BE2C (cell line): ENCODE measurements at places on chromosomes 2 and 18.

GRCh38 chr2:147524912-147525311, 319.9 kb upstream of the ACVR2A start:
- DNase-seq = no peak

GRCh38 chr2:198127627-198128026, 323.2 kb downstream of the PLCL1 start:
- peak; percentile 57 for DNase-seq

DNA sequence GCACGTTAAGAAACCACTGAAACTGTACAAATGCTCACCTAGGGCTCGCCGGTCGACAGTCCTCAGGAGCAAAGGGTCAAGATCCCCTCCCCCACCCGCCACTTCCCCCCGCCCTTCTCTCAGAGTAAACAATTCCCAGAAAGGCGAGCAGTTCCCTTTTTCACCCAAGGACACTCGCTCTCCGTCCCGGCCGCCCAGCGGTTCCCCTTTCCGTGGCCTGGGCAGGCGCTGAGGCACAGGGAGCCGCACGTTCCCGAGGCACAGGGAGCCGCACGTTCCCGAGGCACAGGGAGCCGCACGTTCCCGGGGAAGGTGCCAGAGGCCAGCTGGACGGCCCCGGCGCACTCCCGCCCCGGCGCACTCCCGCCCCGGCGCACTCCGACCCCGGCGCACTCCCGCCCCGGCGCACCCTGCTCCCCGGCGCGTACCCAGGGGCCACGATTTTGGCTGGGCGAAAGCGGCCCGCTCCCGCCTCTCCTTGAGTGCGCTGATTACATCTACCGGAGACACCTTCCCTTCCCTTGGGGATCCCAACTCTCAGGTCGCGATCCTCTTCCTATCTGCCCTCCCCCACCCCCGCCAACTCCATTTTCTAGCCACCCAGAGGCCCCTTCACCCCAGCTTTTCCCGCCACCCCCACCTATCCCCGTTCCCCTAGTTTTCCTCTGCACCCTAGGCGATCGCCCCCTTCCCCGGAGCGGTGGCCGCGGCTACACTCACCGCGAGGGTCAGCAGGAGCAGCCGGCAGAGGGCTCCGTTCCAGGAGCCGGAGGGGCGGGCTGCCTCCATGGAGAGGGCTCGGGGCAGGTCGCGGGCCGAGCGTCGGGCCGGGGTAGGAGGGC, 817 bp downstream of the DSC2 start:
- DNase-seq = no peak

DNA sequence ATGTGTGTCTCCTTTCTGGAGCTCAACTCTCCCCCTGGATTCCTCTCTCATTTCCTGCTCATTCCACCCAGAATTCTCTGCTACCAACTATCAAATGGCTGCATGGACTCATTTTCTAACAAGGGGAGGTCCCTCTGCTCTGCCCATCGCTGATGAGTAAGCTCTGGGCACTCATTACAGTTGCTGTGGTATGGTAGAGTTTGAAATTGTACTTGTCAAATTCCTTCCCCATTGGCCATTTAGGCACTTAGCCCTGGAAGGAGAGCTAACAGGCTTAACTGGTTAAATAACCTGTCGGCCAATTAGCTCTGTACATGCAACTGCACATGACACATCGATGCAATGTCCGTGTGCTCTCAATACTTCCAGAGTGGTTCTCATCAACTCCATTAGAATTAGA, 20.4 kb downstream of the COL6A3 start:
- no peak for DNase-seq

DNA sequence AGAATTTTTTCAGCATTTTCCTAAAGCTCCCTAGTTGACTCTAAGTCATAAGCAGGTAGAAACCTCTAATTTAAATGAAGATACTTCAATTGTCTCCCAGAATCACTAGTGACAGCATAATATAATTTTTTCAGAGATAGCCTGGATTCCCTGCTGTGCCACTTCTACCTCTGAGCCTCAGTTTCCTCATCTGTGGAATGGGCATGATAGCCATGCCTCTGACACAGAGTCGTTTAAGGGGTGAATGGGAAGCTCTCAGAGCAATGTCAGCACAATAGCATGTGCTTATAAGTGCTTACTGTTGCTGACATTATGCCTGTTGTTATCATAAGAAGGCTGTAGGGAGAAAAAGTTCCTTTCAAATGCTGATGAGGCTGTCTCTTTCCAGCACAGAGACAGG, 48.0 kb downstream of the SFXN5 start:
- no peak for DNase-seq

DNA sequence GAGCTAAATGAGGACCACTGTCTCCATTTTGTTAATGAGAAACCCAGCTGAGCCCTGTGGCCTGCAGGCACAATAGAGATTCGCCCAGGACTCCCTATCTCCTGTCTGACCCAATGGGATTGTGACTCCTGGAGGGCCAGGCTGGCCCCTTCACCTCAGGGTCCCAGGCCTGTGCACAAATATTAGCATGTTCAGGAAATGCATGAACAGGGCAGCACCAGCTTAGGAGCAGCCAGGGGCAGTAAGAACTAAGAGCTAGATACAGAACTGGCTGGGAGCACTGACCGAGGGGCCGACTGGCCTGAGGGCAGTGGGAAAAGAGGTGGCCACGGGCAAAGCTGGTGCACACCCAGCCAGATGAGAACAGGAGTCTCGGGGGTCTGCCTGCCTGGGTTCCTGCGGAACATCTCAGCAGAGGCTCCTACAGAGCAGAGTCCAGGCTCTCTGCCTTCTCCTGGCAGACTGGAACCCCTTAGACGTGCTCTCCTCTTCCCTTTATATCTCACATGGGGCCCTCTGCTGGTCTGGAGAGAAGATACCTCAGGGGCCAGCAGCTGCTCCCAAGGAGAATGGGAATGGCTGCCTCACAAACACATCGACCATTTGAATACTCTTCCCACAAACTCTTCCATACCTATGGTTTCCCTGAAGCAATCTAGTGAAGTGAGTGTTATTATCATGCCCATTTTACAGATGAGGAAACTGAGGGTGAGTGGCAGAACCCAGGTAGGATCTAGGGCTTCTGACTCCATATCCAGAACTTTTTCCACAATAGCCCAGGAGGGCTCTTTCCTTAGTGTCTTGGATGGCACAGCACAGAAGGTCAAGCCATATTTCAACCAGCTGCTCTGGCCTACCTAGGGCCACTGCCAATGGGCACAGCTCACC, 77.6 kb upstream of the OTOF start:
- DNase-seq = no peak

- DNase-seq = no peak
Measured at GRCh38 chr2:211045025-211045424, 488.6 kb downstream of the CPS1 start.

- DNase-seq = no peak
Measured at GRCh38 chr2:196798980-196799379, 503 bp downstream of the GTF3C3 start.

GRCh38 chr2:18664421-18664820, 75.1 kb upstream of the NT5C1B start:
- no peak for DNase-seq

GRCh38 chr18:9974279-9974915, 60.6 kb downstream of the VAPA start:
- no peak for DNase-seq

GRCh38 chr2:38178556-38179419, 102.8 kb upstream of the CYP1B1 start:
- DNase-seq = no peak

DNA sequence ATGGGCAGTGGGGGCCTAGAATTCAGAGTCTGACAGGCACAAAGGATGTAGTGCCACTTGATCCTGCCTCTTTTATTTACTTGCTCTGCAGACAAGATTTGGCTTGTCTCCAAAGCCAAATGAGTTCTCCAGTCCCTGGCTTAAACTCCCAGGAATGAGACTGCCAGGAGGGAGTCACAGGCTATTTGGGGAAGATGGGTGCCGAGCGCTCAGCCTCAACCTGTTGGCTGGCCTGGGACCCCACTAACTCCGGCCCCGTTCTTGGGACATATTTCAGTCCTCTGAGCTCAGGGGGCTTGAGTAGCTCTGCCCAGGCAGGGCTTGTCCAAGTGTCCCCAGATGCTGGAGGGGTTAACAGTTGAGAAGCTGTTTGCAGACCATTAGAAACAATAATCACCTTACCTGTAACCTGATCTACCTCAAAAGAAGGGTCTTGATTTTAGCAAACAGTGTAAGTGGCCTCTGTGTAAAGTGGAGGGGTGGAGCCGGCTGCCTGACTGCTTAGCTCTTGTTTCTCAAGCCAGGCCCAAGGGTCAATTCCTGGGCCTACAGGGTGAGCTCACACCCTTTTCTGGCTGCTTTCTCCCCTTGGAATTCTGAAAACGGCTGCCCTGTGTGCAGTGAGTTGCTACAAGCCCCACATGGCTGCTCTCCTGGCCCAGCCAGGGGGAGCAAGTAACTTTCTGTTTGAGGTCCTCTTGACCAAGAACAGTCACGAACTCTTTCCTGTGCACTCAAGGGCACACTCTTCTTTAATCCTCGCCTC, 27.1 kb upstream of the FZD5 start:
- no peak for DNase-seq

- no peak for DNase-seq
Measured at GRCh38 chr18:62585274-62586150, 62.7 kb downstream of the ZCCHC2 start.

DNA sequence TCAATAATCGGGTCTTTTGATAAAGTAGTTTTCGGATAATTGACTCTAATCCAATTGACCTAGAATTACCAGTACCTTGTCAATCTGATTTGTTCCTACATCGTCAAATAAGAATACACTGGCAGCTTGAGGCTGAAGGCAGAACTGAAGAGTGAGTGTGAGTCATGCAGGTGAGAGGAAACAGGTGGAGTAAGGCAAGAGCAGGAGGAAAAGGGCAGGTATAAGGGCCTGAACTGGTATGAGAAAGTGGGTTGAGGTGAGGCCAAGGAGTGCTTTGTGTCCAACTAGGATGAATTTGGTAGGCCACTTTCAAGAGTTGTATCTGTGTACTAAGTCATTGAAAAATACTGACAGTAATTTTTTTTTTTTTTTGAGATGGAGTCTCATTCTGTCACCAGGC, 186.0 kb downstream of the ZNF385B start:
- DNase-seq = no peak

DNA sequence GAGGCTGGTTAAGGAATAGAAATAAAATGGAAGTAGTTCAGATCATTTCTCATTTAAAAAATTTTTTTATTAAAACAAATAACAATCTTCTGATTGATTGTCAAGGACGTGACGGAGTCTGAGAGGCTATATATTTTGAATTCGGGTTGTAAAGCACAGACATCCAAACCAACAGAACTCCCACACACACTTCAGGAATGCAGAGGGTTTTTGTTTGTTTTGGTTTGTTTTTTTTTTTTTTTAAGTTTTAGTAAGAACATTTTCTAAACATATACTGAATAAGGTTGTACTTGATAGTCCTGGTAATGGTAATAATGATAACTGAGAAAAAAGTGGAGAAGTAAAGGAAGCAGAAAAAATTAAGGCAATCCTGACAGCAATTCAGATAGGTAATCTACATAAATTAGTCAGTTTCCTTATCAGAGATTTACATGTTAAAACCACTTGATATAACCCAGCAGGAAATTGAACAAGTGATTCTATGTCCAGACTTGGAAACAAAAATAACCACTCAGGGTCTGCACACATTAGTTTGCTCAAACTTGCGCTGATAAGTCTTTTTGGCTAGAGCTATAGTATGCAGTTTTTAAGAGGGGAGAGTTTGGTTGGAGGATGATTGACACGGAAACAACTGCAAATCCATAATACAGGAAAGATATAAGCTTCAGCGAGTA, 51.5 kb upstream of the CTAGE1 start:
- DNase-seq = no peak

DNA sequence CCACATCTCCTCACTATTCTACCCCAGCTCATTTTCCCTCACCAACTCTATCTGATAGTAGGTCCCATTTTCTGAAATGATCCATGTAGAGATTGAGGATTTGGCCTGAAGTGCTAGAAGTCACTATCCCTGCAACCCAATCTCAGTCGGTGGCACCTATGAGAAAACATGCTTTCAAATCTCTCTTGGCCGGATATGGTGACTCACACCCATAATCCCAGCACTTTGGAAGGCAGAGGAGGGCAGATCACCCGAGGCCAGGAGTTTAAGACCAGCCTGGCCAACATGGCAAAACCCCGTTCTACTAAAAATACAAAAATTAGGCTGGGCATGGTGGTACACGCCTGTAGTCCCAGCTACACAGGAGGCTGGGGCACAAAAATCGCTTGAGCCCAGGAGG, 19.1 kb upstream of the MARCHF4 start:
- DNase-seq = no peak

DNA sequence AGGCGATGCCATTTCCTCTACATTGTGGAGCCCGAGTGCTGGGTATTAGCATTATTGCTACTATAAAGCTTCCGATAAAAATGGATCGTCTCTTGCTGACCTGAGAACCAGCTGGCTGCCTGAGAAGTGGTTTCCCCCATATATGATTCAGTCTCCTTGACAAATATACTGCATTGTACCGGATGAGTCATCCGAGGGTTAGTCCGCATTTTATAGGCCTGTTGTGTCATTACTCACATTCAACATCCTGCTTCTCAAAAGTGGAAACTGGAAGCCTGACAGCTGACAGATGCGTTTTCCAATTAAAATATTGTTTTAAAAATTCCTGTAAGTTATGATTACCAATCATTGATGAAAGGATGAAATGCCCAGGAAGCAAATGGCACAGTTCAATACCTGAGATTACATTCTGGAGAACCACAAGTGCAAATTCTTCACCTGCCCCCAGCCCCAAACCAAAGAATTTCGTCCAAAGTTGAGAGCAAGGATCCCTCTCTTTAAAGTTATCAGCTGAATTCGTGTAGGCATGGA, 65.7 kb downstream of the SPRED2 start:
- DNase-seq = peak; percentile 35

- DNase-seq = peak; percentile 67
Measured at GRCh38 chr2:190469771-190470170, 61.6 kb downstream of the MFSD6 start.

DNA sequence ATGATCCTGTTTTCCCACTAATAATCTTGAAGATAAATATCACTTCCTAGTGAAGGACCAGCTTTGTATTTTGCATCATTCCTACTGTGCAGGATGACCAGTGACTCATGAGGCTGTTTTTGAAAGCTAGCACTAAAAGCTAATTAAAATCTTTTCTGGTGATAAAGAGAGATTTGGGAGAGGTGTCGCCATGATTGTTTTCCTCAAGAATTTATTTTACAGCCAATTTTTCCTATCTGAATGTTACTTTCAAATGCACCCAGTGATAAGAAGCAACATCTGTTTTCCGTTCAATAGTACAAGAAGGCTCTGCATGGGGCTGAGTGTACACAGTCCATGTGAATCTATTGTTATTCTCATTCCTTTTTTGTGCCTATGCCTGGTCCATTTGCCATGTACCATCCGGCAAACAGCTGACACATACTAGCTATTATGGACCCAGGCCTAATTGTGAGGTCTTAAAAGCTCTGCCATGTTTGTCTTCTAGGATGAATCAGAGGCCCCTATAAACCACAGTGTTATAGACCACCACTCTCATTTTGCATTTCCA, 28.4 kb downstream of the MEIS1 start:
- no peak for DNase-seq

DNA sequence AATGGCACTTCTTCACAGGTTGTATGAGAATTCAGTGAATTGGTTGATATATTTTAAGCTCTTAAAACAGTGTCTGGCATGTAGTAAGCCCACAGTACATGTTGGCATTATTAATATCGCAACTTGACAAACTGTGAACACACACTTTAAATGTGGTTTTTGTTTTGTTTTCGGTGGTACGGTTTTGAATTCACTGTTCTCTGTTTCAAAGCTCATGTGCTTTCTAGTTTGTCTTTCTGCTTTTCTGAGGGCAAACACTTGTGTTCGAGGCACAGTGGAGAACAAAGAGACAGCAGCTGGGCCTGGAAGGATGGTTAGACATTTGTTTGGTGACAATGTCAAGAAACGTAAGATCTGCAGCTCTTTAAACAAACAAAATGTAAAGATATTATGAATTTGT, 276.5 kb upstream of the MC4R start:
- no peak for DNase-seq
